ENCODE measurements at places on chromosomes 2 and 18.

GRCh38 chr2:227394401-227394800 lies 6.7 kb upstream of the SCYGR1 start:
- DNase-seq = no peak

DNA sequence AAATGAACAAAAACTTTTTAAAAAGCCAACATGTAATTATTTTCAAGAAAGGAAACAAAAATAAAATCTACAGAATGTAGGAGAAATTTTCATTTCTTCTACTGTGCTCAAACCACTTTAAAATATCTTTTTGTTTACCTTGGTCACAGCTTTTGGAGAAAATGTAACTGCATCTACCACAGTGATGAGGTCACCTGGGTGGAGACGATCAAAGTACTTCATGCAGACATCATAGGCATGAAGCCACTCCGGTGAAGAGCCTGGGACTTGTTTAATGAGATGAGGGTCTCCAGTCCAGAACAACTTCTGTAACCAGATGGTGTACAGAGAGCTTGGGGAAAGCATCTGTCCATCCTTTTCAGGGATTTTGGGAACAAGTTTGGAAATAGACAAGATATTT lies 285.8 kb downstream of the NBAS start:
- no peak for DNase-seq

GRCh38 chr2:233979748-233980147 lies 62.6 kb downstream of the TRPM8 start:
- DNase-seq = no peak

DNA sequence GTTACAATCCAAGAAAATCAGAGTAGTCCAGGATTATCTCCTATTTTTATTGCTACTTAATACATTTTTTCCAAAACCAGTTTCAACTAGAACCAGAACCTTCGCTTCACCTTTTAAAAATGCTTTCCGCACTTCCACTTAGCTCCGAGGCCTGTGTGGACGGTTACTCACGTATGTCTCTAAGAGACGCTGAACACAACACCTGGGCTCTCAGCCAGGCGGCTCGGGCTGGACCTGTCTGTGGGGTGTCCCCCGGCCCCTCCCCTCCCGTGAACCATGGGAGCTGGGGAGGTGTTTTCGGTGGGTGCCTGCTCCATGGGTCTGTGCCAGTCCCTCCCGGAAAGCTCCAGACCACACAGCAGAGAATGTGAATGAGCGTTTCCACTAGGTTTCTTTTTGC lies 223.8 kb downstream of the GLI2 start:
- no peak for DNase-seq

GRCh38 chr2:150640039-150640438 lies 152.6 kb upstream of the RND3 start:
- DNase-seq = no peak

DNA sequence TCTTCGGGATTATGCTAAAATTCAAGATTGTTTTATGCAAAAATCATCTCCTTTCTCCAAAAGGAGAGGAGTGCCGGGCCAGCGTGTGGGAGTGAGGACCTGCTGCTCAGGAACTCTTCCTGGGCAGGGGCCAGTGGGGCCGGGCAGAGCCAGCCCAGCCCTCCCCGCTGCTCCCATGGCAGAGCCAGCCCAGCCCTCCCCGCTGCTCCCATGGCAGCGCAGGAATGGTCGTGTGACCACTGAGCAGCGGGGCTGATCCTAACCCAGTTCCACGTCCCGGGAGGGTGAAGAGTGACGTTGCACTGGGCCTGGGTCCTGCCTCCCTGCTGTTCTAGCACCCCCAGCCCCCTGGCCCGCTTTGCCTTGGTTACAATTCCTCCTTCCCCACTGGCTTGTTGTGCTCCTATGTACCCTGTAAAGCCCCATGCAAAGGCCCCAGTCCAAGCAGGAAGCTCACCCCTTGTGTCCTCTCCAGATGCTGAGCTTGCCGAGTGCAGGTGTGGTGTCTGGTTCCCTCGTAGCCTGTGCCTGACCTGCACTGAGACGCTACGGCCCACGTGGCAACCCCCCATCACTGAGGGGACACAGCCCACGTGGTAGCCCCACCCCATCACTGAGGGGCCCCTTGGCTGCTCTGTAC lies 11.4 kb upstream of the NEU4 start:
- DNase-seq = no peak

DNA sequence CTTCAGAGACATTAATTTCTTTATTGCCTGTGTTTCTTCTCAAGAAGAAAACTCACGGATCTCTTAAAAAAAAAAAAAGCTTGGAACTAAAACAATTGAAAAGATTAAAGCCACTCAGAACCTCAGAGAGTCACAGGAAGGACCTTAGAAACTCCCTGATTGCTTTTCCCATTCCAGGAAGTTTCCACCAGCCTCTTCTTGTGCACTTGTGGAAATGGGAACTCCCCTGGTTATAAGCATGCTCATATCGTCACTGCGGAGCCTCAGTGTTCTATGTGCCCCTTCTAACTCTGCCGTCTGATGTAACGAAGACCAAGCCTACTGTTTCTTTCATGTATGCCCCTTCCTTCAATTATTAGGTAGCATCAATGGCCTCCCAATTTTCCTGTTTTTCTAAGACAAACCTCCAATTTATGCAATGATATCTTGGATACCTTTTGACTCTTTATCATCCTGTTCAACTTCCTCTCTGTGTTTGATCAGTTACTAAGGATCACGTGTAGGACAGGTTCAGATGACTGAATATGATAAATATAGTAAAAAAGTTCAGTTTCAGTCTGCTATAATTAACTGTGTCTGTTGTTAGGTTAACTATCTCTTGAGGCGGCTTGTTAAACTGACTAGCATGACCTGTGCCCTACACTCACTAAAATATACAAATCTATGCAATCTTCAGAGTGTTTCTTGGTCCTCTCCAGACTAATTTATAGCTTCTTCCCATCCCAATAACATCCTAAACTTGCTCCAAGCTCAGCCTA lies 593.7 kb upstream of the CHAC2 start:
- no peak for DNase-seq

DNA sequence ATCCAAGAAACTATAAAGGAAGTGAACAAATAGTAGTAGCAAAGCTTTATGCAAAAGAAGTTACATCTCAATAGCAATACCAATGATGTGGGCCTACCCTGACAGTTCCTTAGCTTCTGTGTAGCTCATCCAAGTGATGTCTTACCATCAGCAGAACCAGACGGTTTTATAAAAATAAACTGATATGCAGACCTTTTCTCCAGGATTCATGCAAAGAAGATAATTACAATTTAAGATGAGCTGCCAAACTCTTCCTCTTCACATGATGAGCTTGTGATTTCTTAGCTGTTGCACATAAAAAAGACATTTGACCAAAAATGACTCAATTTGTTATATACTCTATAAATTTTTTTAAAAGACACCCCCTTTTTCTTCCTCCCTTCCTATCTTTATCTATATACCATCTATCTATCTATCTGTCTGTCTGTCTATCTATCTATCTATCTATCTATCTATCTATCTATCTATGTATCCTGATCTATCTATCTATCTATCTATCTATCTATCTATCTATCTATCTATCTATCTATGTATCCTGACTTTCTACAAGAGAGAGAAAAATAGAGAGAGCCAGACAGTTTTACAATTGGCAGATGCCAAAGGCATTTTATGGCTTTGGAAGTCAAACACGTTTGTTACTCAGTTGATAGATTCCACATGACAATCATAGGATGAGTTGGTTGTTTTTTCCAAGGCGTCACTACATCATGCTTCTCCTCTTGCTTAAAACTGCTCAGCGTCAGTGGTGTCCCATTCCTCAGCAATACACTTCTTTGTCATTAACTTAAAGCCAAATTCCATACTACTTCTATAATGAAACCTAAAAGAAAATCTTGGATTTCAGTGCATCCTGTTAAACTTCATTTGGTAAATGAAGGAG lies 65.9 kb upstream of the ACTR3 start:
- no peak for DNase-seq

GRCh38 chr2:46977280-46977665 lies 61.7 kb upstream of the MCFD2 start:
- DNase-seq = no peak

GRCh38 chr2:193539188-193539587 lies 1344.5 kb upstream of the TMEFF2 start:
- no peak for DNase-seq

DNA sequence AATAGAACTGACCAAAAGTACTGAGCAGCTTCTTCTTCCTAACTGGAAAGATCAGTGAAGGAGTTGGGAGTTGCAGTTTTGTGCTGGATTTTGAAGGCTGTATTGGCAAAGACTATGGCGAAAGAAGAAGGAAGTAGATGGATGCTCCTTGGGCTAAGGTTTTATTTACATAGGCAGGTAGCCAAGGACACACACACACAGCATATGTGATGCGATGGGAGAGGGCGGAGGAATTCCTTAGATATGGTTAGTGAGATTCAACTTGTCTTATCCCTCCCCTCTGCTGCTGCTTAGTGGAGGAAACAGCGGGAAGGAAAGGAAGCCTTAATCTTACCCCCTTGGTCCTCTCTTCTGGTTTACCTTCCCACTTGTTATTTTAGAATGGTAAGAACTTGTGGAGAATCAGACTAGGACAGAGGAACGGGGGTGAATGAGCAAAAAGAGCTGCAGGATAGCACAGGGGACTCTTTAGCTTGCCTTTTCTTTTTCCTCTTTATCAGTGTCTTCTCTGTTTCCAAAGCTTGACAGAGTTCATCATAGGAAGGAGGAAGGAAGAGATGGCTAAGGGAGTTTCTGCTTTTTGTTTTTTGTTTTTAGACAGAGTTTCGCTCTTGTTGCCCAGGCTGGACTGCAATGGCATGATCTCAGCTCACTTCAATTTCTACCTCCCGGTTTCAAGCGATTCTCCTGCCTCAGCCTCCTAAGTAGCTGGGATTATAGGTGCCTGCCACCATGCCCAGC lies 87.9 kb downstream of the OSBPL6 start:
- no peak for DNase-seq

DNA sequence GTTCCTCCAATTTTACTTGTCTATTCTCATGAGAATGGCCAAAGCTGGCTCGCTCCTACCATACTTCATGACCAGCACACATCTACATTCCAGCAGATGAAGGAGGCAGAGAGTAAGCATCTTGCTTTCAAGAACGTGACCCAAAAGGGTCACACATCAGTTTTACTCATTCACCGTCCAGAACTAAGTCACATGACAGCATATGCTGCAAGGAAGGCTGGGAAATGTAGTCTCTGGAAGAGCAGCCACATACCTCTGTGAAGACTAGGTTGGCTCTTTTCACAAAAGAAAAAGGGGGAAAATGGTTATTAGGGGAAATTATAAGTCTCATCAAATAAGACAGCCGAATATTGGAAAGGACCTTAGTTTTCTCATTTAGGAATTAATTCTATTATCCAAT lies 835.3 kb downstream of the EPHA4 start:
- DNase-seq = no peak

DNA sequence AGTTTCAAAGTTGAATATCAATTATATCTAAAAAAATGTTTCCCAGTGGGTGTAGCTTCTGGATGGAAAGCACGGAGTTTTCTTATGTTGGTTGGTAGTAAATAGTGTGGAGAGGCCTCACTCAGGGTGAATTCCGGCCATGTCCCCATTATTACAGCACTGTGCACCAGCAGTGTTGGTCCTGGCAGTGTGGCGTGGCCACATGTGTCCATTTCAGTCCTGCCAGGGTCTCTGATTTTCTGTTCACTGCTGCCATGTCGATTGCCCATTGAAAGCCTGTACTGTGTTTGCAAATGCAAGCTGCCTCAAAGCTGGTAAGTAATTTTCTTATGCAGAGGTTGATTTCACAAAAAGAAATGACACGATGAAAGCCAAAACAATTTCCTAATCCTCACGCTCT lies 386.2 kb downstream of the GALR1 start:
- DNase-seq = no peak

DNA sequence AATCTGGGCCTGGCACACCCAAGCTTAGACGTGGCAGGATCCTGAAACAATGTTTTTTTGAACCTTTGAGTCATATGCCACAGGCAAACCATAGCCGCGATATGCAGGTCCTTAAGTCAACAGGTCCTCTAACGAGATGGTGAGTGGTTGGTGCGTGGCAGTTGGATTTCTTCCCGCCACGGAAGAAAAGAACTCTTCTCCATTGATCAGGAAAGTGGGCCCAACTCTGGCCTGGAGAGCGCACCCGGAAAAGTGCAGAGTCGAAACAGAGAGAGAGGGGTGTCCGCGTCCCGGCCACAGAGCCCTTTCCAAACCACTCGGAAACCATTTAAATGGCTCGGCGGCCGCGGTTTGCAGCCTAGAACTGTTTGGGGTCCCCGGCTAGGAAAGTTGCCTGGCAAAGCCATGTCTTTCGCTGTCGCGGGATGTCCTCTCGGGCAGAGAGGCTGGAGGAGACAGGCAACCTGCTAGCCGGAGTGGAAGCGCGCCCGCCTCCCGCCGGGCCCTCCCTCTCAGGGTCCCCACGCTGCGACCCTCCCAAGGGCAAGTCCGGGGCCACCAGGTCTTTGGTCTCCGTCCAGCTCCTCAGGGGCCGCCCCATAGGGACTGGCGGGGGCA lies 777 bp downstream of the GALNT3 start:
- DNase-seq = no peak

- DNase-seq = no peak
Observed at GRCh38 chr2:168169097-168169745, 78.2 kb downstream of the STK39 start.

- no peak for DNase-seq
Observed at GRCh38 chr2:162074928-162075688, 1.1 kb upstream of the DPP4 start.

GRCh38 chr2:215363039-215363438 lies 51.2 kb downstream of the ATIC start:
- DNase-seq = no peak

GRCh38 chr2:111975053-111975552 lies 76.7 kb downstream of the MERTK start:
- DNase-seq = no peak

DNA sequence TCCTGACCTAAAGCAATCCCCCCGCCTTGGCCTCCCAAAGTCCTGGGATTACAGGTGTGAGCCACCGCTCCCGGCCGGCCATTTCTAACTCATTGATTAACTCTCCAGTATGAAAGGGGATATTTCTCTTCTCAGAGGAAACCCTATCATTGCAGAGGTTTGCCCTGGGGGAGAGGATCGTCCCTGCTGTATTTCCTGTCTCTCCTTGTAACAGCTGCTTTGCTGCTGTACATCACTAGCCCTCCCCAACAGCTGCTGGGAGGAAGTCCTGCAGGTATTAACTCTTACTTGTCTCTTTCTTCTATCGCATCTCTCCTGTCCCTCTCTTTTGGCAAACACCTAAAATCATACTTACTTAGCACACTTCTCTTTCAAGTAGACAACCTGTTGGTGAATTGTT lies 219.0 kb upstream of the DSEL start:
- DNase-seq = no peak

DNA sequence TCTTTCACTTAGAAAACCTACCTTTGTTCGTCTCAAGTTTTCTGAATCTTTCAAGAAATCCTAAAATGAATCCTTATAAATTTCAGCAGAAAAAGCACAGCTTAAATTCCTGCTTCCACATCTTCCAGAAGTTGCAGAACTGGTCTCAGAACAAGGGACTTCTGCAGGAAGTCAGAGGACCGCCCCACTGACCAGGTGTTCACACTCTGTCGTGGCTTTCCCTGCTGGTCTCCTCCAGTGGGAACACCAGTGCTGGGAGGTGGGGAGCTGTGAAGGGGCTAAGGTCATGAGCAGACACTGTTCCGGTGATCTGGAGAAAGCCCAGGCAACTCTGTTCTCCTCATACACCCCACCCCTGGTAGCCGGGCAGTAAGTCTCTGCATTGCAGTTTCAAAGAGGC lies 3.5 kb downstream of the FAM110C start:
- DNase-seq = no peak

GRCh38 chr2:101983928-101984327 lies 7.8 kb upstream of the IL1R2 start:
- no peak for DNase-seq

All from CD4-positive, alpha-beta T cell treated with Interferon gamma for 1 hour (primary cell).